ENCODE measurements at places on chromosomes 7 and 10. TPM values are rescaled to one million over a fixed set of nuclear protein-coding genes. Genes with fewer than 3 reads are reported as not detected.

The GRM3 gene
- not detected for total RNA-seq

The PRPS1L1 gene
- not detected for total RNA-seq

The FAM237B gene
- total RNA-seq = not detected

The ODAD2 gene
- total RNA-seq = 0.63 TPM

DNA sequence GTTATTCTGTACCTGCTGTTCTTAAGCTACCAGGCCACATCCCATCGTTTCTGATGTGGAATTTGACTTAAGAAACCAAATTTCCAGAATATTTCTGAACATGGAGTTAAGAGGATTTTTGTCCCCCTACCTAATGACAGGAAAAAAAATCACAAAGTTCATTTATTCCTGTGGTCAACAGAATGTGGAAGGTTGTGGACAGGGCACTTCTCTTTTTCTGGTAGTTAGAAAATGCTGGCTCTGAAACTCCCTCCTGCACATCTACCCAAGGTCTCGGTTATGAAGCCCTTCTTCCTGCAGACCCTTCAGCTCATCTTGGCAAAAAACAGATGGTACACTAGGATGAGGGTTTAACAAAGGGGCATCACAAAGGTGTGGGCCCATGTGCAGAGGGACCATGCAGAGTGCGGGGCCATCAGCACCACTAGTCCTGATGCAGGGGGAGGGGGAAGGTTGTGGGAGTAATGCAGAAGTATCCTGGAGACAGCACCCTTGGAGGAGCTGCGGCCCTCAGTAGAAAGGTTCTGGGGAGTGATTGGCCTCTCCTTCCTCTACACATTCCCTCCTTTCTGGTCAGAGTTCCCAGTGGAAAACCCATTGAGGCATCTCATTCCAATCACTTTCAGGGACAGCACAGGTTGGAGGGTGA is 9.8 kb downstream of the ALOX5 start:
- no peak for DNase-seq

DNA sequence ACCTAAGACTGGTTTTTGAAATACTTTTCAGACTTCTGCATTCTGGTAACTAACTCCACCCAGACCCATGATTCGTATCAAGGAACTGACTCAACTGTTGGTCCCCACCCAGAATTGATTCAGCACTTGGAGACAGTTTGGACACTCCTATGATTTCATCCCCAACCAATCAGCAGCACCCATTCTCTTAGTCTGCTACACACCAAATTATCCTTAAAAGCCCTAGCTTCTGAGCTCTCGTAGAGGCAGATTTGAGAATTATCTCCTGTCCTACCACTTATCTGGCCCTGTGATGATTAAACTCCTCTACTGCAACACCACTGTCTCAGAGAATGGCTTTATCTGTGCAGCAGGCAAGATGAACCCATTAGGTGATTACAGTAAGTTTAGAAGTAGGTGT is 7.7 kb upstream of the GSTO1 start:
- DNase-seq = no peak

- no peak for DNase-seq
These were observed 291.3 kb downstream of the WDR37 start for GRCh38 chr10:1347525-1347924.

GRCh38 chr10:77195101-77195500 is 442.5 kb downstream of the KCNMA1 start:
- DNase-seq = peak; percentile 80

GRCh38 chr10:131691481-131692090 is 209.2 kb upstream of the PPP2R2D start:
- DNase-seq = no peak

DNA sequence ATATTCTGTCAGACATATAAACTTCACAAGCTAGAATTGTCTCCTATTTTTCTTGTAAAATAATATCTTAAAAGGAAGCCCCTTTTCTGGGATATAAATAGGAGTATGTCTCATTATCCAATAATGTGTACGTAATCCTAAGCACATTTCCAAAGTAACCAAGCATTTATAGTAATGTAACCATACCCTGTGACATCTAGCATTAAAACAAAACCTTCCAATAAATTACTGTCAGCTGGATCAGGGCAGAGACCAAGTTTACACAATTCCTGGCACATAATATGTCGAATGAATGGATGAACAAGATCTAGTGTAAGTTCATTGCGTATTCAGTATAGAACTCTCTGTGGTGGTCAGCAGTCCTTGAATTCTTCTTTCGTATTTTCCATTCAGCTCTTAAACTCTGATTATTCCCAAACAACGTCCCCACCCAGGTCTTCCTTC is 14.3 kb downstream of the CPED1 start:
- no peak for DNase-seq

Data from cardiac muscle cell (in vitro differentiated cells and primary cell).